ENCODE measurements at places on chromosomes 12 and 14.

GRCh38 chr14:78917462-78917861 lies 747.3 kb downstream of the NRXN3 start:
- DNase-seq, result no peak

- DNase-seq, result peak; percentile 70
Observed at GRCh38 chr12:63668028-63668799, at the start of gene DPY19L2. Gene DPY19L2, minus strand, starts transcription at chr12:63668493. Its CDS starts 100 bp downstream, at chr12:63668393.

GRCh38 chr12:91877022-91877421 lies 268.6 kb downstream of the BTG1 start:
- peak; percentile 61 for DNase-seq

GRCh38 chr12:75606151-75606550 lies 94.7 kb upstream of the KRR1 start:
- no peak for DNase-seq

- no peak for DNase-seq
Observed at GRCh38 chr12:20367583-20368113, 689 bp upstream of the PDE3A start.

- no peak for DNase-seq
Observed at GRCh38 chr12:123390498-123391426, 6.8 kb downstream of the KMT5A start.

GRCh38 chr14:33642080-33642479 lies 308.8 kb downstream of the EGLN3 start:
- no peak for DNase-seq

DNA sequence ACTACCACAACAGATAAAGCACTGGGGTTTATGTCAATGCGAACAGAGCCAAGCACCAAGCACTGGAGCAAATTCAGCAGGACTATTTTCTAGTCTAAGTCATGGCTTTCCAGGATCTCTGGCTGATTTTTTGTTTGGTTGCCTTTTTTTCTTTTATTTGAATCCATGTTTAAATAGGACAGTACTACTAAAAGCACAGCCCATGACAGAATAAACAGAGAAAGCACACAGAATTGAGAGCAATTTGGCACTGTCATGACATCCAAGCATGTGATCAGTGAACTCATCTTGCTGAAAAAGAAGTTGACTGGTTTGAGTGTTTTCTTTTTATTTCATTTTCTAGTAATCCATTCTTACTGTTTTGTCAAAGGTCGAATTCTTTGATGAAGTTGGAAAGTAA lies 23.1 kb upstream of the RERG start:
- no peak for DNase-seq

- peak; percentile 77 for DNase-seq
Observed at GRCh38 chr12:49296034-49296835, 1.3 kb downstream of the PRPH start.

DNA sequence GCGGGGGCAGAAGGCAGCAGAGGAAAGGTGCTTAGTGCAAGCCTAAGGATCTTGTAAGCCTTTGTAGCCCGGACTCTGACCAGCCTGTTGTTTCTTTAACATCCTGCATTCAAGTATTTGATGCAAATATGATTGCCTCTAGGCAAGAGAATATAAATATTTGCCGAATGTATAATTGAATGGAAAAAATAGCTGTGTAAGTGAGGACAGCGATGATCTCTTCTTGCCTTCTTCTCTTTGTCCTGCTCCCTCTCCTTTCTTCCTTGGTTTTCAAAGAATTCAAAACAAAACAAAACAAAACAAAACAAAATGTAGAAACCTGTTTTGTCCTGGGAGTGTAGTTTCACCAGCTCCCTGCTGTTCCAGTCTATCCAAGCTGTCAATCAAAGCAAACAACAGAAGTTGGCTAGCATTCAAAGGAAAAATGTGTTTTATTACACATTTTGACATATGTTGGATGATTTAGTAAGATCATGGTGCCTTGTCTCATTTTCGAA lies 74.9 kb upstream of the CPM start:
- DNase-seq, result no peak

GRCh38 chr12:94779485-94779884 lies 129.1 kb upstream of the TMCC3 start:
- no peak for DNase-seq

DNA sequence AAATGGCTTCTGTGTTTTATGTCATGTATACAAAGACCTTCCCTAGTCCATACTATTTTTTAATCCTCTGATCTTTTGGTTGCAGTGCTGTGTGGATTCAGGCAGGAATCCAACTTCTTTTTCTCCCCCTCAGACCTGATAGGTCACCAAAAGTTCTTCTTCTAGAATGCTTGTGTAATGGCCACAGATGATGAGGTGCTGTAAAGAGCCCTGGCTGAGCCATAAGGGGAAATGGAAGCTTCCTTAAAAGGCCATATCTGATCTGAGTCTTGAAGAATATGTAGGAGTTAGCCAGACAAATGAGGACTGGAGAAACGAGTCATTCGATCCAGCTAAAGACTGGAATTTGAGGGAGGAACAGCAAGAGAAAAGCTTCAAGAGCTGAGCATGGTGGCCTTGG lies 353.9 kb downstream of the PCNX1 start:
- DNase-seq, result no peak

DNA sequence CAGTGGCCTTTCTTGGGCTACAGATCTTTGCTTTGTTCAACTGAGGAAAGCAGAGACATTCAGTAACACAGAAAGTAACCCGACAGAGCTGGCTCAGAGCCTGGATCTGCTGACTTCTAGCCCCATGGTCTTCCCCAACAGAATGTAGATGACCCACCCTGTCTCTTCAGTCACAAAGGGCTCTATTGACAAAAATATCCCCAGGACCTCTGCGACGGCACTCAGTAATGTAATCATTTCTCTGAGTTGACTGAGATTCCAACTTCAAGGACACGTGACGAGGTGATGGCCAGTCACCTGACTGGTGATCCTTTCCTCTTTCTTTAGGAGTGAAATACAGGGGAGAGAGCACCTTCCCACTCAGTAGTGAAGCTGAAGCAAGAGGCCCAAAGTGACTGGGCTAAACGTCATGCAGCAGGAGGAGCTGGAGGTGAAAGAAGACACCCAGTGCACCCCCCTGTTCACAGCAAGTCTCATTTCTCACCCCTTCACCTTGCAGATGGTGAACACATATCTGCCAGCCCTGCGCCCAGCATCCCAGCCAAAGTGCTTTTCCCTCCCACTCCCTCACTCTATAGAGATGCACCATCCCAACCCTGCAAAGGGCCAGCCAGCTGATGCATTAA lies 179.2 kb upstream of the EGLN3 start:
- no peak for DNase-seq

DNA sequence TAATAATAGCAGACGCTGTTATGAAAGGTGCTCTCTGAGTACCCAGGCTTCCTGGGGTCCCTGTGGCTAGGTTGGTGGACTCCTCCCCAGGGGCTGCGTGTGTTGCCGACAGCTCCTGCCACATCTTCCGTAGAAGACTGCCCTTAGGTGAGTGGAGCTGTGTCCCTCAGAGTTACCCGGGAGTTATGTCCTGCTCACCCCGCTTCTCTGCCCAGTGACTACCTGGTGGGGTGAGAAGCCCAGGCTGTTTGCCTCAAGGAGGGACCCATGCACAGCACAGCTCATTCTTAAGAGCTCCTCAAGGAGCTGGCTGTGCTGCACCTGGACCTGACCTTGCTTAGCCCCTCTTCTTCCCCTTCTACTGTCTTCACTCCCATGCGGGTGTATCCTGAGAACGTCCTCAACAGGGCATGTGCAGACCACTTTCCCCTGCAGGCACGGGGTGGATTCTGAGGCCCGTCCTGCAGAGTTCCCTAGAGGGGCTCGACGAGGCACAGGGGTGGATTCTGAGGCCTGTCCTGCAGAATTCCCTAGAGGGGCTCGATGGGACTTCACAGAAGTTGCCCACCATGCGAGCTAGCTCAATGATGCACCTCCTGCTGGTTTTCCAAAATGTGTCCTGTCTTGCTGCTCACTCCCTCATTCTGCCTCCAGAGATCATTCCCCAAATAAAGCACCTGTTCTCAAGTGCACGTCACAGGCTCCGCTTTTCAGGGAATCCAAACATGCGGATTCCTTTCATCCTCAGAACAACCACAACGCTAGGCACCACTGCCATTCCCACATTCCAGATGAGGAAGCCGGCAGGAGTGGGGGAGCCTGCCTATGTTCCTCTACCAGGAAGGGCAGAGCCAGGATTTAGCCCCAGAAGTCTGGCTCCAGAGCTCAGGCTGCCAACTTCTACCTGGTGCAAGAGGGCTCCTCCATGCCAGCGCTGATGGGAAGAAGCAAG lies 231.9 kb downstream of the GLT1D1 start:
- DNase-seq, result no peak

DNA sequence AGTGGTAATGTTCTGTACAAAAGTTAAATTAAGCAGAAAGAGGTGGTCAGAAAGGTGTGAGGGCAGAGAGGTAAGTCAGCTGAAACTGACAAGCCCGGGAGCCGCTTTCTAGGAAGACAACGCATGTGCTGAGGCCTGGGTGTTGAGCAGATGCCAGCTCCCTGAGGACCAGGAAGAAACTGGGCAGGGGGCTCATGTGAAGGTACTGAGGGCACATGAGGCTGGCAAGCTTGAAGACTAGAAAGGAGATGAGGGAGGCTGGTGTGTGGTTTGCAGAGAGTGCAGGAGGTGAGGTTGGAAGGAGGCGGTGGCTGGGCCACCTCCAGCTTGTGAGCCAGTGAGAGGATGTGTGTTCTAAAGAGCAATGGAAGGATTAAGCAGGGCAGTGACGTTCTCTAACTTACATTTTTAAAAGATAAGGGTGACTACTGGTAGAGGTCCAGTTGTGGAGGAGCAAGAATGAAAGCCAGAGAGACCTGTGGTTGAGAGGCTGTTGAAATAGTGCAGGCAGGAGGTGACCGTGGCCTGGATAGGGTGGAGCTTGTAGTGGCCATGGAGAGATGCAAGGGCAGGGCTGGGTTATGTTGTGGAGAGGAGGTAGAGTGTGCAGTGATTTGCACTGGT lies 29.1 kb downstream of the ZNF664 start:
- no peak for DNase-seq

DNA sequence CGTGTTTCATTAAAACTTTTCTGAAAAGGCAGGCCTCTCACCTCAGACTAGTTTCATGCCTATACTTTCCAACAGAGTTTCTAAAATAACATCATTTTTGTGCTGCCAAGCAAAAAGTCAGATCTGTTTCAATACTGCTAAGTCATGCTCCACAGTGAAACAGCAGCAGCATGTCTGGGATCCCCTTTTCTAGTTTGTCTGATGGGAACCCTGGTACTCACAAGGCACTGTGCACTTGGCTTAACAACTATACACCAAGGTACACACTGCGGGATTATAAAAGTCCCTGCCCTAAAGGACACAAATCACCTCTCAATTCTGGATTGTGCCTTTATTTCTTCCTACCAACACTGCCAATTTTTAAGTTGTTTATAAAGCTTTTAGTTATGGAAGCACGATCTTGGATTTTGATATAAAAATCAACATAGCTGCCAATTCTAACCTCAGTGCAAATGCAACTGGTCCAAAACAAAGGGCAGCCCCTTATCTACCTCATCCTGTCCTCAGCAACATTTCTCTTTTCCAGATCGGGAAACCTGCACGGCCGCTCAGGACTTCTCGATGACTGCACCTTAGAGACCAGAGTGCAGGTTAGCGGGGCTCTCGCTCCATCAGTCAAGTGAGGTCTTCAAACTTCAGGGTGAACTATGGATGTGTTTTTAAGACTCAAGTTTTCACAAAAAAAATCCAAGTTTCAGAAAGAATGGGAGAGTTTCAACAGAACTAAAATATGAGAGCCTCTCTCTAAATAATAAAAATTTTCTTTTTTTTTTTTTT lies 1.7 kb upstream of the EIF5 start:
- no peak for DNase-seq

- DNase-seq, result no peak
Observed at GRCh38 chr12:88501972-88502938, 78.0 kb downstream of the KITLG start.

DNA sequence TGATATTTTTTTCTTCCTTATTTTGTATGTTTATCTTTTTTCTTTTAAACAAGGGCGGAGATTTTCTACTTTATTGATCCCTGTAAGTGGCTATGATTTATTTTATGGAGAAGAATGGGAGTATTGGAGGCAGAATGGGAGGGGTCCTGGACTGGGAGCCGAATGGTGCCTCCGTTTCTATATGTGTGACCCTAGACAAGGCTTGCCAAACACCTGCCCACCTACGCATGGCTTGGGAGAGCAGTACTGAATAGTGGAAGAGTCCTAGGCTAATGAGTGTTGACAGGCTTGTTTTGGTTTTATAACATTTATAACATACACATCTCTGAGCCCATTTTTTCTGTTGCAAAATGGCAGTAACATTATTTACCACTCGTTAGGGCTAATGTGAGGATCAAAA lies 29.0 kb downstream of the STK38L start:
- DNase-seq, result no peak

DNA sequence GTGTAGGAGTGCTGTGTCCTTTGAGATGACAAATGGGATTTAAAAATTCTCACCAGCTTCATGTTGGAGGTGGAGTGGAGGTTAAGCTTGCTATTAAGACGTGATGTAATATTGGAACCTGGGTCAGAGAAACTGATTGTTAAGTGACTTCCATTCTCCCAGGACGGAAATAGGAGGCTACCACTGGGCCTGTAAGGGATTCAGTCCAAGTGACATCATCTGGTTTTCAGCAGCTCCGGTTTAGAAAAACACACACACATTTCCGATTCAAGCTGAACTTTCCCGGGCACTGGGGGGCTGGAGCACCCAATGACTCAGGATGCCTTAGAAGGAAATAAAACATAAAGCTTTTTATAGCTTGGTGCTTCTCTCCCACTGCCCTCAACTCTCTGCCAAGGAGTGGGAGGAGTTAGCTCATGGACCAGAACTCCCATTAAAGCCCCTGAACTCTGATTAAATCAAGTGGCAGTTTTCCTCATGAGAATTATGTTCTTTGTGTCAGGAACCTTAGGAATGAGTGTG lies 12.4 kb downstream of the CALM1 start:
- DNase-seq, result no peak

DNA sequence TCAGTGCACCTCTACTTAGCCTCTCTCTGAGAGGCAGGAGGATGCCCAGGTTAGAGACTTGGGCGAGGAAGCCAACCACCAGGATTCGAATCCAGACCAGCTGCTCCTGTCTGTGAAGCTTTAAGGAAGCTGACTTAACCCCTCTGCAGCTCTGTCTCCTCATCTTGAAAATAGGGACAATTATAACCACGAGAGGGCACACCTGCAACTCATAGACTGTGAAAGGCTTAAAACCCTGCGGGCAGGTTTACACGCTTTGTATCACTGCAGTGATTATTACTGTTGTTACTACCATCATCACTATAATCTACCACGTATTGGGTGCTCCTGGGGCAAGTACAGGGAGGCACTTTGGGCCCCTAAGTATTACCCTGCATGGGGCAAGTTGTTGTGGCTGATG lies 379.8 kb downstream of the VRK1 start:
- DNase-seq, result no peak

DNA sequence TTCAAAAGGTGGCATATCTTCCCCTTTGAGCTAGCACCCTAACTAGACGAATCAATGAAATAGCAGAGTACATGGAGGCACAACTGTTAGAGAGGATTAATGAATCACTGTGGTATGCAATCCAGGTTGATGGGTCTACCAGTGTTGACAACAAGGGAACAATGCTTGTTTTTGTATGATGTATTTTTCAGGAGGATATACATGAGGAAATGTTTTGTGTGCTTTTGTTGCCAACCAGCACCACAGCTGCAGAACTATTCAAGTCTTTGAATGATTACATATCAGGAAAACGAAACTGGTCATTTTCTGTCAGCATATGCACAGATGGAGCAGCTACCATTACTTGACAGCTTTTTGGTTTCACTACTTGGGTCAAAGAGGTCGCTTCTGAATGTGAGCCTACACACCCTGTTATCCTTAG lies 142.6 kb downstream of the GPHN start:
- DNase-seq, result no peak

- peak; percentile 34 for DNase-seq
Observed at GRCh38 chr12:7642876-7643309, 22.8 kb downstream of the APOBEC1 start.

GRCh38 chr12:122948605-122949004 lies 17.7 kb downstream of the ABCB9 start:
- no peak for DNase-seq

All from stimulated activated CD4-positive, alpha-beta T cell treated with anti-CD3 and anti-CD28 coated beads, Interleukin-2, amount 100 ng/mL, for 24 hours (primary cell).